ENCODE measurements at places on chromosomes 11 and 22.

- no peak for DNase-seq
Observed at GRCh38 chr11:124640666-124641065, 18.0 kb downstream of the TBRG1 start.

- DNase-seq: no peak
Observed at GRCh38 chr11:107924306-107924705, 3.9 kb upstream of the RAB39A start.

- DNase-seq: no peak
Observed at GRCh38 chr22:28105413-28105812, 186.4 kb upstream of the PITPNB start.

DNA sequence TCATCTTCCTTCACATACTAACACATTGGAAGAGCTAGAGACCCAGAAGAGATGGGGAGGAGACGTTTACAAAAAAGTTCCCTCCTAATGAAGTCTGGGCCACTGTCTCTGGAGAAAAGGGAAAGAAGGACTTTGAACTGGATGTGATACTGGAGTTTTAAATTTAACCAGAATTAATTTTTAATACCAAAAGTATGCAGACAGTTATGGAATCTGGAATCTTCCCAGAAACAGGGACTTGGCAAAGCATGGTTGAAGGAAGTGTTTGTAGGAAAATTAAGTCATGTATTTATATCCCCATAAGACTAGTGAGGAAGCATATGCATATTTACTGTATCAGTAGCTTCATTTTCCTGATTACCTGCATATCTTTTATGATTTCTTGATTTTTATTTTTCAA lies 215.5 kb downstream of the TTC28 start:
- DNase-seq: no peak

GRCh38 chr22:39997939-39998726 lies 3.4 kb downstream of the FAM83F start:
- no peak for DNase-seq

GRCh38 chr11:21511835-21512440 lies 680.9 kb upstream of the ANO5 start:
- peak; percentile 30 for DNase-seq

DNA sequence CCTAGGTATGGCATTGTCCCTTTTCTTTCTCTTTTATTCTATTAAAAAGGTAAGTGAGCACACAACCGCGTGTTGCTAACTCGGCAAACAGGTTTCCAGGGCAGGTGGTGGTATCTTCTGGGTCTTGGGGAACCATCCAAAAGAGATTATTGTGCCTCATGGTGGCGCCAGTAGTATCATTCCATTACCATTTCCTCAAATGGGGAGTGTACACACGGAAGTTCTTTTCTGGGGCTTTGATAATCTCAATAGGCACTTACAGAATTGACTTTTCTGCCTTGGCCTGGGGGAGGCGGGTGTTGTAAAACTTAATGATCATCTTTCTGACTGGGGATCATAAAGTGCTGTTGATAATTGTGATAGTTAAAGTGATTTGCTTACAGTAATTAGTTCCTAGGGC lies 234.1 kb downstream of the KIRREL3 start:
- no peak for DNase-seq

GRCh38 chr22:29218758-29219408 lies 13.2 kb downstream of the EMID1 start:
- DNase-seq: no peak

DNA sequence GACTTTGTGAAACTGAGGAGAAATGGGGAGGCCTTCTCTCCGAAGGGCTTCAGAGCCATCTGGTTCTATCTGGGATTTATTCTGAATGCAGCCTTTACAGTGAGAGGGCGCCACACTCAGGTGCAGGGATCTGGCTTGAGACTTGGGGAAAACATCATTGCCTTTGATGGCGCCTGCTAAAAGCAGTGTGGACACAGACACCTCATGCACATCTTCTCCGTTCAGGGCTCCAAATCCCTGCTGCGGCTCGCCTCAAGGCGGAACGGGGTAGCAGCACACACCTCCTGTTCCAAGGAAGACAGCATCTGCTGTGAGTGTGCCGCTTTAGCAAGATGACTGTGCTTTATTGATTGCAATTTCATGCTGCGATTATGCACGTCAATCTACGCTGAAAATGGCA lies 37.1 kb upstream of the OLFML1 start:
- no peak for DNase-seq

DNA sequence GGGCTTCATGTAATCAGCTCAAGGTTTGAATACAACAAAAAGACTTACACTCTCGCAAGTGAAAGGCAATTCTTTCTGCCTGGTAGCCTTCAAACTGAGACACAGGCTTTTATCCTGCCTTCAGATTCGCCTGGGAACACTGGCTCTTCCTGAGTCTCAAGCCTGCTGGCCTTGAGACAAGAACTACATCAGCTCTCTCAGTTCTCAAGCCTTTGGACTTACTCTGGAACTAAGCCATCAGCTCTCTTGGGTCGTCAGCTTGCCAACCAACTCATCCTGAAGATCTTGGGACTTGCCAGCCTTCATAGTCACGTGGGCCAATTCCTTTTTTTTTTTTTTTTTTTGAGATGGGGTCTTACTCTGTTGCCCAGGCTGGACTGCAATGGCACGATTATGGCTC lies 35.7 kb upstream of the LRRC10B start:
- no peak for DNase-seq

GRCh38 chr11:126109941-126110731 lies 47.5 kb upstream of the CDON start:
- peak; percentile 2 for DNase-seq

GRCh38 chr11:100403816-100404215 lies 283.3 kb upstream of the ARHGAP42 start:
- DNase-seq: no peak

DNA sequence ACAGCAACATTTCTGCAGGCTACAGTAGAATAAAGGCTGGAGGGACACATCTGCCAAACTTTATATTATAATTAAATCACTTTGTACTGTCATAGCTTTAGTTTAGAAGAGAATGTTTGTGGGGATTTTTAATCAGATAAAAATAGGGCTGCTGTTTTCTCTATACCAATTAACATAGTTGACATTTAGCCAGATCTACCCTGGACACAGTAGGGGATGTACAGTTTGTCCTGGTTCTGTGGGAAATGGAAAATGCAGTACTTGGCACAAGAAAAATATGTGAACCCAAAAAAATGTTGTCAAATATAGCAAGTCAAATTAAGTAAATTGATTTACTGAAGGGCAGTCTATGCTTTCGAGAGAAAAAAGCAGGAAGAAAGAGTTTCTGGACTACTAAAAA lies 20.8 kb upstream of the PICALM start:
- no peak for DNase-seq

DNA sequence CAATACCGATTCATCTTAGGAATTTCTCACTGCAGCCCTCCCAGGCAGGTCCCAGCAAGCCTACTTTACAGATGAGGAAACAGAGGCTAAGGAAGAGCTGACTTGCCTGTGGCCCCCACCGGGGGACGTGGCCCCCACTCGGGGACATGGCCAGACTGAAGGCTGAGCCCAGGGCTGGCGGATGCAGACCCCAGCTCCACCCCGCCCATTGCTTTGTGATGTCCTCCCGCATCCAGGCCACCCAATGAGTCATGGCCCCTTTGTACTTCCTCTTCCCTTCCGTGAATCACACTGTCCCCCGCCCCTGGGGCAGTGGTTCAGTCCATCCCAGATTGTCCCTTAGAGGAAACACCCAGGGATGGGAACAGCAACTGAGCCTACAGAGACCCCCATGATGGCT lies 116.0 kb upstream of the ANO1 start:
- DNase-seq: no peak

- no peak for DNase-seq
Observed at GRCh38 chr11:117170210-117170609, 8.3 kb upstream of the SIDT2 start.

GRCh38 chr11:126290887-126291286 lies 8.0 kb downstream of the TIRAP start:
- DNase-seq: no peak

DNA sequence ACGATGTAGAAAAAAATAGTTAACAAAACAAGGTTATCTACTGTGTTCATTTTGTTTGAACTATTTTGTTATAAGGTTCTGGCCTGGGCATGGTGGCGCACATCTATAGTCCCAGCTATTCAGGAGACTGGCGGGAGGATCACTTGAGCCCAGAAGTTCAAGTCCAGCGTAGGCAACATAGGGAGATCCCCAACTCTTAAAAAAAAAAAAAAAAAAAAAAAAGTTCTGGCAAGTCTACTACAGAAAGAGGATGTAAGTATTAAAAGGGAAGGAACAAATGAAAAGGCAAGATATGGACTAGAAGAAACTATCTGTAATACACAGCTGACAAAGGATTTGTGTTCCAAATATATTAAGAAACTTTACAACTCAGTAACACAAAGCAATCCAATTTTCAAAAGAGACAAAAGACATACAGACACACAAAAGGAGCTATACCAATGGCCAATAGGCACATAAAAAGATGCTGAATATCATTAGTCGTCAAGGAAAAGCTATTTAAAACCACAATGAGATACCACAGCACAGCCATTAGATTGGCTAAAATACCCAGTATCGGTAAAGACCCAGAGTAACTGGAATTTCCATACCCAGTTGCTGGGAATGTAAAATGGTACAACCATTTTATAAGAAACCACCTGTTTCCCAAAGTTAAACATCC lies 27.4 kb downstream of the RRAS2 start:
- no peak for DNase-seq

- DNase-seq: no peak
Observed at GRCh38 chr22:46916886-46917770, 154.7 kb downstream of the TBC1D22A start.

DNA sequence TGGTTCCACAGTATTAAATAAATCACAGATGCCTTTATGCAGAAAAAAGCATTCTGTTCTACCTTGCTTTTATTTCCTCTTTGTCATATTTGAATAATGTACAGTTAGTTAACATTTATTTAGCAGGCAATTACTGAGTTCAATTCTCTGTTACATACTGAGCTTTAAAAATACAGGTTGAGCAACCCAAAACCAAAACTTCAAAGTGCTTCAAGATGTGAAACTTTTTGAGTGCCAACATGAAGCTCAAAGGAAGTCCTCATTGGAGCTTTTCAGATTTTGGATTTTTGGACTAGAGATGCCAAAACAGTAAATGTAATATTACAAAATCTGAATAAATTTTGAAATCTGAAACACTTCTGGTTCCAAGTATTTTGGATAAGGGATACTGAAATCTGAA lies 54.1 kb downstream of the PDHX start:
- DNase-seq: no peak

GRCh38 chr11:34891611-34892010 lies 24.6 kb downstream of the APIP start:
- no peak for DNase-seq

GRCh38 chr11:15941206-15941770 lies 415.1 kb downstream of the SOX6 start:
- DNase-seq: peak; percentile 5

GRCh38 chr11:132405728-132406127 lies 1035.3 kb downstream of the NTM start:
- no peak for DNase-seq

GRCh38 chr11:45715418-45715817 lies 50.0 kb upstream of the CHST1 start:
- no peak for DNase-seq

GRCh38 chr11:8068605-8069221 lies 12.3 kb upstream of the TUB start:
- no peak for DNase-seq

GRCh38 chr11:58451585-58451984 lies 9.5 kb upstream of the OR5B12 start:
- DNase-seq: no peak

DNA sequence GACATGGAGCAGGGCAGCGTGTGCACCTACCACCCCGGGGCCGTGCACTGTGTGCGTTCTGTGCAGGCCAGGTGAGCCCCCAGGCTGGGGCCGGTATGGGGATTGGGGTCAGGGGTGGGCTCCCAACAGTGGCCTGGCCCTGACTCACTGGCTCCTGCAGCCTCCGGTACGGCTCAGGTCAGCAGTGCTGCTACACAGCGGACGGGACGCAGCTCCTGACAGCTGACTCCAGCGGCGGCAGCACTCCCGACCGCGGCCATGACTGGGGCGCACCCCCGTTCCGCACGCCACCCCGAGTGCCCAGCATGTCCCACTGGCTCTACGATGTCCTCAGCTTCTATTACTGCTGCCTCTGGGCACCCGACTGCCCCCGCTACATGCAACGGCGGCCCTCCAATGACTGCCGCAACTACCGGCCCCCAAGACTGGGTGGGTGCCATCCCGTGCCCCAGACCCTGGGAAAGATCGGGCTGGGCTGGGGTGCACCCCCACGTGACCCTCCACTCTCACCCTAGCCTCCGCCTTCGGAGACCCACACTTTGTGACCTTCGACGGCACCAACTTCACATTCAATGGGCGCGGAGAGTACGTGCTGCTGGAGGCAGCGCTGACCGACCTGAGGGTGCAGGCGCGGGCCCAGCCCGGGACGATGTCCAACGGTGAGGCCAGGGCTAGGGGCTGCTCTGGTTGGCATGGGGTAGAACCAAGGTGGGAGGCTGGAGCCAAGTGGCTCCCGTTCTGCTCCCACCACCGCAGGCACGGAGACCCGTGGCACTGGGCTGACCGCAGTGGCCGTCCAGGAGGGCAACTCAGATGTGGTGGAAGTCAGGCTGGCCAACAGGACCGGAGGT lies 4.4 kb downstream of the SUSD2 start:
- DNase-seq: no peak

GRCh38 chr22:31313366-31314147 lies 21.3 kb upstream of the PIK3IP1 start:
- DNase-seq: peak; percentile 36

DNA sequence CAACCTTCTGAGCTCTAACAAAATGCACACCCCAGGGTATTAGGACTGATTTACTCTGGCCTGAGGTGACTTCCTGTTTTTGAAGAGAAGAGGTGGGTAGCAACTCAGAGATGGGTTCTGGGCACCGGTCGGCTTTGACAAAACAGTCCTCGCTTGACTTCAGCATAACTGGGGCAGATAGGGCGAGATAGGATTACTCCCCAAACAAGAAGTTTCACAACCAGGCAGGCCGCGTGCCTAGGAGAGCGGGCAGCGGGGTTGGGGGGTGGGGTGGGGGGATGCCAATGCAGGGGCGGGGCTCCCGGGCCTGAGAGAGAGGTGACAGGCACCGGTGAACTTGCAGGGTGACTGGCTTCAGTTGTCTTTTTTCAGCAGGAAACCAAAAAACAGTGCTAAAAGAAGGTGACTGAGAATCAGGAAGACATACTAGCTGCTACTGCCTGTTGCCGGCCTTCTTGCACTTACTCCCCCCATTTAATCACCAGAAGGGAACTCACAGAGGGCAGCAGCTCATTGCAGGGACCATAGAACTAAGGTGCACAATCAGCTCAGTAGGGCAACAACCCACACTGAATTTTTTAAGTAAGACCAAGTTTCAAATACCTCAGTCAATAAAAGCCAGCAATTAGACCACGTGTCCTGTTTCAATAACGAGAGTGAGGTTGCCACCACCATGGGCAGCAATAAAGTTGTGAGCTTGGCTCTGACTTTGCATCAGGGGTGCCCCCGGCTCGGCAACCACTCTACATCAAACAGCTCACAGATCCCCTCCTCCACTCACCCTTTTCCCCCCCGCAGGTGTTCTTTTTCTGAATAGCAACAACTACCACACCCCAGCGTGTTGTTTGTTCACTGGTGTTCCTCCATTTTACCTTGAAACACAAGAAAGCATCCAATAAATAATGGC lies 37.2 kb upstream of the ETS1 start:
- peak; percentile 36 for DNase-seq

- DNase-seq: no peak
Observed at GRCh38 chr11:16421826-16422225, 65.5 kb upstream of the SOX6 start.

- no peak for DNase-seq
Observed at GRCh38 chr22:38727123-38727522, 21.4 kb downstream of the GTPBP1 start.

GRCh38 chr11:122724520-122724919 lies 69.0 kb downstream of the UBASH3B start:
- no peak for DNase-seq

- no peak for DNase-seq
Observed at GRCh38 chr11:74132833-74133232, 38.0 kb downstream of the C2CD3 start.
